ENCODE measurements at places on chromosomes 6 and 20.
A peak's percentile ranks its signal among the peaks of the same experiment; 100 is the strongest.

- no peak for DNase-seq
These were observed 366.1 kb downstream of the MAFB start for GRCh38 chr20:40322941-40323340.

GRCh38 chr6:112086744-112087135 lies 542 bp downstream of the TUBE1 start:
- no peak for DNase-seq

DNA sequence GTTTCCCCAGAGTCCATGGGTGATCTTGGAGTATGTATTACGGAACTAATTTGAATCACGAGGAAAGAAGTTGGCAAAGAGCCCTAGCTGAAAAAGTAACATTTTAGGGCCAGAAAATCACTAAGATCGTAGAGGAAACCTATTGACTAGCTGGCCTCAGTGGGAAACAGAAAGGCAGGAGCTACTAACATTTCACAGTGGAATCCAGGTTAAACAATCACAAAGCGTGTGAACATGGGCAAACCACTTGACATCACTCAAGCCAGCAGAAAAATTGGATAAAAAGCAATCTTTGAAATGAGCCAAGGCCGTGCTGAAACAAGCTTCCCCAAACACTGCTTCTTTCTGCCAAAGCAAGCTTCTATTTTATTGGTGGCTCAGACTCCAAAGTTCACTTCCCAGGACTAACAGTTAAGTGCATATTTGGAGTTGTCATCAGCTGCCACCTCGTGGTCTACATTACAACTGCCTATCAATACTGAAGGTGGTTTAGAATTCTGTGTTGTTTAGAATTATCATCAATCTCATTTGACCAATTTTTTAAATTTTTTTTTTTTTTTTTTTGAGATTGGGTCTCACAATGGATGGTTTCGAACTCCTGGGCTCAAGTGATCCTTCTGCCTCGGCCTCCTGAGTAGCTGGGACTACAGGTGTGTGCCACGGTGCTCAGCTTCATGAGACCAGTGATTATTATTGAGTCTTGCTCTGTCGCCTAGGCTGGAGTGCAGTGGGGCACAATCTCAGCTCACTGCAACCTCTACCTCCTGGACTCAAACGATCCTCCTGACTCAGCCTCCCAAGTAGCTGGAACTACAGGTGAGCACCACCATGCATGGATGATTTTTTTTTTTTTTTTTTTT lies 10.6 kb downstream of the RPS10 start:
- DNase-seq, result peak; percentile 32

- DNase-seq, result no peak
These were observed 217.3 kb downstream of the ARID1B start for GRCh38 chr6:156994215-156995076.

DNA sequence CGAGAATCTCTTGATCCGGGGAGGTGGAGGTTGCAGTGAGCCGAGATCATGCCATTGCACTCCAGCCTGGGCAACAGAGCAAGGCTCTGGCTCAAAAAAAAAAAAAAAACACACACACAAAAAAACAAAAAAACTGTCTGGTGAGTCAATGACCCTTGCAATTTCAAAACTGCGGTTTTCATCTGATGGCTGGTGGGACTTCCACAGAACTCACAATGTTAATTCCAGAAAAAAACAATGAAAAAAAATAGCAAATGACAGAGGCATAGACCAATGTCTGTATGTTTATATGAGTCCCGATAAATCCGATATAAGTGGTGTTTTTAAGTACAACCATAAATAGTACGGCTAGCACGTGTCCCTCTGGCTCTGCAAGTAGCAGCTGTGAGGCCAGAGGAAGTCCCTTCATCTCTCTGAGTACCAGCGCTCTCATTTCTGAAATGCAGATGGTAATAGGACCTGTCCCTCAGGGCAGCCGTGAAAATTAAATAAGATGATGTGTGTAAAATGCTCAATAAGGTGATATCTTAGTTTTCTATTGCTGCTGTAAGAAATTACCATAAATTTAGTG lies 21.9 kb upstream of the PTPN1 start:
- no peak for DNase-seq

Measured in activated gamma-delta T cell treated with Interleukin-2 at 50 U/mL for 16 hours (primary cell).